Gastrocnemius medialis (tissue), 4 donors: ENCODE measurements at places on chromosomes 2 and 18. TPM values are rescaled to one million over a fixed set of nuclear protein-coding genes. Genes with fewer than 3 reads are reported as not detected.

DNA sequence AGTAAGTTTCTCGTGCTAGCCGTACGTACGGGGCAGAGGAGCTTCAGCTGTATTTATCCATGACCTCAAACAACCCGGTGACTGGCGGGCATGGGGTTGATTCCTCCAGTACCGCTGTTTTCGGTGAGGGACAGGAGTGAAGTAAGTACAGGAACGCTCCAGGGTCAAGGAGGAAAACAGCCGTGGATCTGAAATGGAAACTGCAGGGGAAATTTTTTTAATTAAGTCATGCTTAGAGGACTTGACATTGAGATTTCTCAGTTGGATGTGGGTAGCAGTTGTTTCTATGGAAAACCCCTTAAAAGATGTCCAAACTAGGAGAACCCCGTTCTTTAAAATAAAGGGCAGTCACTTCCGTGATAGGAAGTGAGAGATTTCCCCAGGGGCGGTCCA lies 1.2 kb downstream of the RAB12 start:
- DNase-seq: peak; percentile 71
- peak overlapping the region; percentile 90 for H3K27ac ChIP-seq
- peak overlapping the region; percentile 84 for H3K4me3 ChIP-seq
- H3K36me3 ChIP-seq: peaks cover 7% of the 10 kb centered on the region
- H3K4me1 ChIP-seq: peaks cover 58% of the 10 kb centered on the region

DNA sequence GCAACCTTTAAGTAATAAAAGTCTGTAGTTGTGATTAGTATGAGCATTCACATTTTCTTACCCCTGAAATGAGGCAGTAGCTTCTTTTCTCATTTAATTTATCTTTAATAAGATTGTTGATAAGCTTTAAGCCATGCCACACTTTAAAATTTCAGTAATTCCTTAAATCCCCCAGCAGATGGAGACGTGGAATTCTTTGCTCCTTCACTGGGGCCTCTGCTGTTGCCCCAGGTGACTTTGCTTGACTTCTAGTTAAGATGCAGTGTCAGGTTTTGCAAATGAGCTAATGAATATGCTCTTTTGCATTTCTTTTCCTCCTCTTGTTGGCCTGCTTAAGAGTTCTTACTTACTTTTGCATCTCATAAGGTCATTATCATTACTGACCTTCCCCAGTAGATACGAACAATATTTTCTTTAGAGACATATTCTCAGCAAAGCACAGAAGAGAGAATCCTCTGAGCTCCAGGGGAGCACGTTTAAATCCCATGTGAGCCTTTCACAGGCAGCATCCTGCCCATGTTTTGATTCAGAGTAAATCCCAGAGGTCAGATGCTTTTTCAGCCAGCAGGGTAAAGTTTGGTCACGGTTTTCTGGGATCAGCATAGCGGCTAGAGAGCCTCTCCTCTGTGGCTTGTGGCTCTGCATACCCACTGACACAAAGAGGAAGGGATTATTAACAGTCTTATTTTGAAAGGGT lies 222.9 kb downstream of the PTPRM start:
- H3K4me1 ChIP-seq: peaks cover 12% of the 10 kb centered on the region
- no peaks in the 10 kb centered on the region for H3K36me3 ChIP-seq
- H3K4me3 ChIP-seq: no peak overlapping the region
- no peaks in the 10 kb centered on the region for H3K27me3 ChIP-seq
- no peak for DNase-seq
- H3K27ac ChIP-seq: peak overlapping the region; percentile 26

The PLGLB2 gene
- total RNA-seq: 2.3 TPM

- no peak overlapping the region for H3K4me3 ChIP-seq
- H3K36me3 ChIP-seq: no peaks in the 10 kb centered on the region
These were observed 1115.3 kb downstream of the LRP1B start for GRCh38 chr2:141015341-141016047.
